ENCODE measurements at places on chromosomes 3 and 15.

DNA sequence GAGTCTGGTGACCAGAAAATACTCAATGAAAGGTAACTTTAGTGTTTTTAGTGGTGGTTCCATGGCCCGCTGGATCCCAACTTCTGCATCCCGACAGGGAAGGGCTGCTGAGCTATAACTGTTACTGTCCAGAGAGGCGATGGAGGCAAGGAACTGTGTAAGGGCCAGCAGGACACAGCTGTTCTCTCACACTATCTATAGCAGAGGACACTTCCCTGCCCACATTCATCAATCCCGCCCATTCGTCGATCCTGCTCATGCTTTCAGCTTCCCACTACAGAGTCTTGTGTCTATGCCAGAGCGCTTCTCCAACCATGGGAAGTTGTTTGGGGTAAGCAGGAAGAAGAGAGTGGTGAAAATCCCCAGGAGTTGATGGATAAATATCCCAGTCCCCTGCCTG is 8.4 kb downstream of the COLQ start:
- no peak for DNase-seq

- DNase-seq, result no peak
Measured at GRCh38 chr15:74724570-74725224, 631 bp downstream of the CYP1A1 start.

DNA sequence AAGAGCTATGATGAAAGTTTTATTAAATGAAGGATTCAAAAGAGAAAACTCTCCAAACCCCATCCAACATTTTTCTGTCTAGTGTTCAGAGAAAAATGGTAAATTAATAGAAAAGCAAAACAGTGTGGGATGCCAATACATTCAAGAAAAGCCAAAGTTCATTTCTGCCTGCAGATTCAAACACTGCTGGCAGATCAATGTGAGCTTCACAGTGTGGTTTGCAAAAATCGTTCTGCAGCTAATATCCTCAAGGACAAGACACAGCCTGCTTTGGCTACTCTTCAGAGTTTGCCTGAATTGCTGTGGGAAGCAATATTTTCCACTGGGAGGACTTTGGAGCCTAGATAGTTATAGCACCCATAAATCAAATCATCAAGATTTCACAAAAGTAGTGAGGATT is 619.9 kb upstream of the SUCLG2 start:
- DNase-seq, result no peak

GRCh38 chr3:108410531-108410984 is 99.8 kb downstream of the MYH15 start:
- no peak for DNase-seq

DNA sequence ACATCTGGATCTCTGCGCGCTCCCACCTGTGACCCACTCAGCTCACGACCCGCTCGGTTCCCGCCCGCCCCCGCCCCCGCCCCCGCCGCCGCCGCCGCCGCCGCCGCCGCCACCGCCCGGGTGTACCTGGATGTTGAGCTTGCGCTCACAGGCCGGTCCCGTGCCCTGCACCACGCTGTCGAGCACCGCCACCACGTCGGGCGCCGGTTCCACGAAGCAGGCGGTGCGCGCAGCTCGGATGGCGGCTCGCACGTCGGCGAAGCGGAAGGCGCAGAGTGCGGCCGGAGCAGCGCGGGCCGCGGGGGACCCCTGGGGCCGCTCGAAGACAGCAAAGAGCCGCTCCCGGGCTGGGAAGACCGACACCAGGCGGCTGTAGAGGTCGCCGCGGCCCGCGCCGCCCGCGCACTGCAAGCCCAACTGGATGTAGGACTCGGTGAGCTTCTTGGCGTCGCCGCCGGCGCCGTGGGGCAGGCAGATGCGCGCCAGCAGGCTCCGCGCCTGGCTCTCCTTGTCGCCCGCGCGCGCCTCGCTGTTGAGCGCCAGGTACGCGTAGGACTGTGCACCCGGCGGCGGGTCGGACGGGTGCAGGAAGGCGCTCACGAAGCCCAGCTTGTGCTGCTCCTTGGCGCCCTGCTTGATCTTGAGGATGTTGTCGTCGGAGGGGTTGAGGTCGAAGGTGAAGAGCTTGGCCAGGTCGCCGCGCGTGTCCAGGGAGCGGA is 1.1 kb downstream of the PLXND1 start:
- DNase-seq, result peak; percentile 76

DNA sequence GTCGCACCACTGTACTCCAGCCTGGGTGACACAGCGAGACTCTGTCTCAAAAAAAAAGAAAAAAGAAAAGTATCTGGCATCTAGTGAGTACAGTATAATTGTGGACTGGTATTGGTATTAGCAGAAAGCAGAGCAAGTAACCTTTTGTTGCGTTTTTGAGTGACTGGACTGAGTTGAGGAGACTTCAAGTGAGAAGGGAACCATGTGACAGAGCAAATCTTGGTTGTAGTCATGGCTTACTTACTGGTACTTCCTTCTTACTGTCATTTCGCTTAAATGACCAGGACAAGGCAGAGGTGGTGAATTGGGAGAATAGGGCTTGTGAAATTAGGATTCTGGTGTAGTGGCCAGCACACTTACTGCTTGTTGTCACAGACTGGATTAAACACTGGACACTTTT is 20.6 kb downstream of the RTF1 start:
- DNase-seq, result no peak

DNA sequence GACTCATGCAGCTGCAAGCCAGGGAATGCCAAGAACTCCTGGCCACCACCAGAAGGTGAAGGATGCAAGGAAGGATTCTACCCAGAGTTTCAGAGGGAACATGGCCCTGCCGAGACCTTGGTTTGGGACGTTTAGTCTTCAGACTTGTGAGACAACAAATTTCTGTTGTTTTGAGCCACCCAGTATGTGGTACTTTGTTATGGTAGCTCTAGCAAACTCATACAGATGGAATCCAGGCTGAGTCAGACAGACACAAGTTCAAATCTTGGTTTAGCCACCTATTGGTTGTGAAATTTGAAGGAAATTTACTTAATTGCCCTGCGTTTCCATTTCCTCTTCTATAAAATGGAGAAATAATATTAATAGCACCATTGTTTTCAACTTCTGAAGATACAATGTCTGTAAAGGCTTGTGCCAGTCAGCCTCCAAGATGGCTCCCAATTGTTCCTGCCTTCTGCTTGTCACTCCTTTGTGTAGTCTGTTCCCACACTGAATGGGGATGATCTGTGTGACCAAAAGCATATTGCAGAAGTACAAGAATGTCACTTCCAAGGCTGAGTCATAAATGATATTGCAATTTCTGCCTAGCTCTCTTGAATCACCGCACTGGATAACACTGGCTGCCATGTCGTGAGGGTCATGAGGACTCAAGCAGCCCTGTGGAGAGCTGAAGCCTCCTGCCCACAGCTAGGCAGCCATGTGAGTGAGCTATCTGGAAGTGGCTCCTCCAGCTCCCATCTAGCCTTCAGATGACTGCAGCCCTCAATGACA is 223.5 kb upstream of the PROK2 start:
- DNase-seq, result no peak

DNA sequence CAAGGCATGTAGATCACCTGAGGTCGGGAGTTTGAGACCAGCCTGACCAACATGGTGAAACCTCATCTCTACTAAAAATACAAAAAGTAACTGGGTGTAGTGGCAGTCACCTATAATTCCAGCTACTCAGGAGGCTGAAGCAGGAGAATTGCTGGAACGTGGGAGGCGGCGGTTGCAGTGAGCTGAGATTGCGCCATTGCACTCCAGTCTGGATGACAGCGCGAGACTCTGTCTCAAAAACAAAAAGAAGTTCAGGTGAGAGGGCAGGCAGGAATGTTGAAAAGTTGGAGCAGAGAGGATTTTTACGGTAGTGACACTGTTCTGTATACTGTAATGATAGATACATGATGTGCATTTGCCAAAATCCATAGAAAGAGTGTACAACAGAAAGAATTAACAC is 31.7 kb downstream of the GXYLT2 start:
- DNase-seq, result no peak

- DNase-seq, result no peak
Measured at GRCh38 chr3:48881652-48882114, 17.0 kb downstream of the SLC25A20 start.

DNA sequence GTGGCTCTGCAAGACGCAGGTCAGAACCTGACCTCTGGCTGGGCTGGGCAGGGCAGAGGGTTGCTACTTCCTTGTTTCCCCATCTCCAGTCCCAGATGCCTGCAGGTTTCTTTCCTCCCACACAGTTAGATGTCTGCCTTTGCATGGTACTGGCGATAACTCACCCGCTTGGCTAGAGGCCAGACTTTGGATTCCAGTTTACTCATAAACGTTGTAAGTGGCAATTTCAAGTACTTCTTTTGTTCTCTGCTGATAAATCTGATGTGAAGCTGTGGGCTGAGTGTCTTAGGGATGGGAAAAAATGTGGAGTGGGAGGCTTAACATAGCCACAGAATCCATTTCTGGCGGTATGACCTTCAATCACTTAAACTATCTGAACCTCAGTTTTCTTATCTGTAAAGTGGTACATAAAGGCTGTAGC is 194.2 kb downstream of the EBLN2 start:
- no peak for DNase-seq

- DNase-seq, result peak; percentile 78
Measured at GRCh38 chr15:31270767-31271166, 55.9 kb upstream of the KLF13 start.

- DNase-seq, result no peak
Measured at GRCh38 chr3:46383951-46384330, 13.2 kb downstream of the CCR5 start.

DNA sequence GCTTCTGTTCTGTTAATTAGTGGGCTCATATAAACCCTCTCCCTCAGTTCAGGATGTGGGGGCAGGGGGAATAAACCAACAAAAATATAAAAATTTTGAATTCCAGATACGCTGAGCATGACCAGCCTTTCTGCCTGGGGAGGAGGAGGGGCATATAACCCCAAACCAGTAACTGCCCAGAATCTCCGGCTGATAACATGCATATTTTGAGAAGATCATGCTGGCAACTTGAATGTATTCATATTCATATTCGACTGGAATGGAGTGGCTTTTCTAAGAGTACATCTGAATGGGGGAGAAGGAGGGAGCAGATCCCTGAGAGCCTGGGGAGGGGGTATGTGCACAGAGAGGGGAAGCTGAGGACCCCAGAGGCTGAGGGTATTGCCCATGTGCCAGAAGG is 54.5 kb upstream of the LCTL start:
- no peak for DNase-seq

DNA sequence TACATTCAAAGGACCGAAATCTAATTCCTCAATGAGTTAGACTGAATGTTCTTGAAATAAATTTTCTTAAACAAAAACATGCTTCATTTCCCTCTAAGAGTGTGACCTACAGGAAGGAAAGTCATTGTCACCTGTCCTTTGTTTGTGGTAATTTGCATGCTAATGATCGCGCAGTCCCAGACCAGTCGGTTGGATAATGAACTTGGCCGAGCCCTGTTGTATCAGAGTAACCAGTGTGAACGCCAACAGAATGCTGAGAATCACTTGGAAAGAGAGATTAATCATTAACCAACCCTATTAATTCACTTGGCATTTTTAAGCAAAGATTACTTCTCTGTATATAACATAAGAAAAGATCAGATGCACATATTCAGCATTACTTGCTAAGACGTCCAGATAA is 8.1 kb upstream of the ARNT2 start:
- DNase-seq, result peak; percentile 57

GRCh38 chr15:70357453-70357852 is 259.7 kb upstream of the TLE3 start:
- no peak for DNase-seq

DNA sequence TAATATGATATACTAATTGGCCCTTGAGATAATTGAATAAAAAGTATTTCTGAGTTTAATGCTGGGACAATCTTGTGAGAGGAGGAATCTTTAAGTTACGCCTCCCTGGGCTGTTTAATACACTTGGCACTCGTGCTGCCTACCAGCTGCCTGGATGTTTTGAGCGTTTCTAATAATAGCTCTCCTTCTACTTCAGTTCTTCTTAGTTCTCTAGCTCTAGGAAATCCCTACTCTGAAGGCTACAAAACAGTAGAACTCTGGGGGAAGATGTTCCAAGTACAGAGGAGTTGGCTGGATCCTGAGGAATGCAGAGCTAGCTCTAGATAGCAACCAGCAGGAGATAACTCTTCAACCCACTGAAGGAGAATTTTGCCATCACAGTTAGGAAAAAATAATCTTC is 3.5 kb downstream of the NAALADL2 start:
- no peak for DNase-seq

DNA sequence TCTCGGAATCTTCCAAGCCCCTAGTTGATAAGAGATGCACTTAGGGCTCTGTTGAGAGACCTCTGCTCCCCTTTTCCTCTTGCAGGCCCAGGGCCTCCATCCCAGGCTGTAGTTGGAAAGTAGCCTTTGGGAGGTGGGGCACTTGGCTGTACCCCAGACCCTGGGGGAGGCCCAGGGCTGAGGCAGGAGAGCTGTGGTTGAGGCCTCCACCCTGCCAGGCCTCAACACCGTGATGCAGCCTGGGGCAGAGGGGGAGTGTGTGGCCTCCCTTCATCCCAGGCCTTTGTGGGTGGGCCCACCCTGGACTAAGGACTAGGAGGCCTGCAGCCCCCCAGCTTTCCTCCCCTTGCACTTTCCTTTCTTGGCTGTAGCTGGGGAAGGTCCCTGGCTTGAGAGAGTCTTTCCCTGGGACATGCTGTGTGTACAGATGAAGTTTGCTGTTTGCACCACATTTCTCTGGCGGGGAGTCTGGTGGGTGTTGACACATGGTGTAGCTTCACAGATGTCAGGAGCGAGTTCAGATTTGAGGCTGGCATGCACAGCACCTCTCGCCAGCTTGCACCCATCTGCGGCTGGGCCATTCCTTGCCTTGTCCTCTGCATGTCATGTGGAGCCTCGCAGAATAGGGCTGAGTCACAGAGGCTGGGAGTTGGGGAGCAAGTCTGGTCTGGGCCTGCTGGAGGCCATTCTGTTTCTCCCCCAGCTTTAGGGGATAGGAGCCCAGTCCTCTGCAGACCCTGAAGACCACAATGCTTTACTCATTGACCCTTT is 13.7 kb downstream of the PLEKHO2 start:
- no peak for DNase-seq

- DNase-seq, result no peak
Measured at GRCh38 chr3:4476496-4476895, 9.4 kb upstream of the SUMF1 start.

GRCh38 chr15:93141371-93141794 is 52.4 kb upstream of the RGMA start:
- DNase-seq, result no peak

- no peak for DNase-seq
Measured at GRCh38 chr3:46509661-46510187, 11.9 kb downstream of the RTP3 start.

DNA sequence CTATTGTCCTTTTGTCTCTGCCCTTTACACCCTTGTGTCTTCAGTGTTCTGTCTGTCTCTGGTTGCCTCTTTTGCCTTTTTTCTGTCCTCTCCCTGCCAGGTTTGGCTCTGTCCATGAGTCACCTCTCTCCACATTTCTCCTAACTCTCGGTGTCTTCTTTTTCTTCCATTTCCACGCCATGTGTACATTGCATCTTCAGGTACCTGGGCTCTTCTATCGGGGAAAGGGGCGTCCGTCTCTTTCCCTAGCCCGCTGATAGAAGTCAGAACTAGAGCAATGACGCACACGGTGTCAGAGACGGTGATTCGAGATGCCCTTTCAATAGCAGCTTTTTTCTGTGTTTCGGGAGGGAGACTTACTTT is 641 bp downstream of the OPA1 start:
- peak; percentile 35 for DNase-seq

Data from GM23338 (cell line).